ENCODE measurements at places on chromosomes 16 and 17.
A peak's percentile ranks its signal among the peaks of the same experiment; 100 is the strongest.

DNA sequence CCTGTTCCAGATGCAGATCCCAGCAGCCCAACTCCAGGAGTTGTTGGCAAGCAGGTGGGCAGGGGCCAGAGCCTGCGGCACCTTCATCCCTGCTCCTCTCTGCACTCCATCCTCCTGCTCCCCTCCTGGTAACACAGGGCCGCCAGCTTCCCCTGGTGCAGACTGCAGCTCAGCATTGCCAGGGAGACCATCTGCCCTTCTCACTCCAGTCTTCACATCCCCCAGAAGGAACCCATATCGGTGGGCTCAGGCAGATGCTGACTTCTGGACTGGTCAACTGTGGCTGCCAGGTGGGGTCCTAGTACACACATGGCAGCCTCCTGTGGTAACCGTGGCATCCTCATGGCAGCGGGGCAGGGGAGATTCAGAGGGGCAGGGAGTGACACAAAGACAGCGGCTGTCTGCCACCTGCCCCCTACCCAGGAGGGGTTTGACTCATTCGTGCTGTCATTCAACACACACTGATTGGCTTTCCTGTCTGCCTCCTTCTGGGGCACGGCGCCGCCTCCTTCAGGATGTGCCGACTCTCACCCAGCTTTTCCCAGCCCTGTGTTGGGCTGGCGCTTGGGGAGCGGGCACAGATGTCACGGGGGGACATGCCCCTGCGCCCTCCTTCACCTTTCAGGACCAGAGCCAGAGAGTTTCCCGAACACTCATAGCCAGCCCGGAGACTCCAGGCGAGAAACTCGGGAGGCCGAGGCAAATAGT lies 120.9 kb downstream of the CMIP start:
- DNase-seq = no peak

- no peak for DNase-seq
Observed at GRCh38 chr16:9061358-9061813, 30.1 kb upstream of the HAPSTR1 start.

DNA sequence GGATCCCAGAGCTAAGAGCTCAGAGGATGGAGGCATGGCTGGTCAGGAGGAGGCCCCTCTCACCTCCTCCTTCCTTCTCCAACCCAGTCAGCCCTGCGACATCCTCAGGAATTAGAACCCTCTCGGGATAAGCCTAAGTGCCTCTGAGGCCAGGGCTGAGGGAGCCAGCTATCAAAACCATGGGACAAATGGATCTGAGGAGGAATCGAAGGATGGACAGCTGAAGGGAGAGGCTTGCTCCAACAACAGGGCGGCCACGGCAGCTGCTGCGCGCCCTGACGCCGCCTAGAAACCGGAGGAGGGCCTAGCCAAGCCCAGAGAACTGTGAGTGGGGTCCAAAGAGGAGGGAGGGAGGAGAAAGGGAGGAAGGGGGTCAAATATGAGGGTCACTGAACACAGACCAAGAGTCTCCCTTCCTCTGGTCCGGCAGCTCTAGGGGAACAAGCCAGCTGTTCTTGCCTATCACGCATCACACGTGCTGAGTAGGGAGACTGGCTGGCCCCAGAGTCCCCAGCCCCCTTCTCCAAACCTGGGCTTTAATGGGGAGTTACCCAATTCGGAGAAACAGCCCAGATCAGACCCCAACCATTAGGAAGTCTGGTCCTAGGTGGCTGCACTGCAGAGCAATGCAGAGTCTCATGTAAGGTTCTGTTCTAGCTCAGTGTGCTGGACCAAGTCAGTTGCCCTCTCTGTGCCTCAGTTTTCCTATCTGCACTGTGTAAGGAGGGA lies 5.9 kb upstream of the HOXB13 start:
- DNase-seq = no peak

- DNase-seq = no peak
Observed at GRCh38 chr16:50781043-50781442, 39.2 kb downstream of the CYLD start.

DNA sequence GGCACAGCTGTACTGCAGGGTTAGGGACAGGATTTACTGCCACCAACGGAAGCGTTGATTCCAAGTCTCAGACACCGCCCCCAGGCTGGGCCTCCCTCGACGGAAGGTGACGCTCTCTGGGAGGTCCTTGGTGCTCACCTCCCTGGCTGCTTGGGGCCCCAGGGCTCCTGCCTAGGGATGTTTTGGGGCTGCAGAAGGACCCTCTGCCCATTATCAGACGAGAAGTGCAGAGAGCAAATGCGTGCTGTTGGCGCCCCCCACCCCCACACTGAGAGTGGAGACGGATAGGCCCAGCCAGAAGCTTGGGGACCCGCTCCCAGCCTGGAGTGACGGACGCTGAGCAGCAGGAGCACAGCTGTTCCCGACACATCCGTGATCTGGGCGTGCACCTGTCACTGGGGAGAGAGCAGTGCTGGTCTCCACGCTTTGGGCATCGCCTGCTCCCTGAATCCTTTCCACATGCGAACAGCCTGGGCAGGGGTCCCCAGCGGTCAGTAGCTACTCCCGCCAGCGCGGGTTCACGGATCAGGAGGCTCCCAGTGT lies 5.1 kb upstream of the SOX8 start:
- DNase-seq = no peak

DNA sequence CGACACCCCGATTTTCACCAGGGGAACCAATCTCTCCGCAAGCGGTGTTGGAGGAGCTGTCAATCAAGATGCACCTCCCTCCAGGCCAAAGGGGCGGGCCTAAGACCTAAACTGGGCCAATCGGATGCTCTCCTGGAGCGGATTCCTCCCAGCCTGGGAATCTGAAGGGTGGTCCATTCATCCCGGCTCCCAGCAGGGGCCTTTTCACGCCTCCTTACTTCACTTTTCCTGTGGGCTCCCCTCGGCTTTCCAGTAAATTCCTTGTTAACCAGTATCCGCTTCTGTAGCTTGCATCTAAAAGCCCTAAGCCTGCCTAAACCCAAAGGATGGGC lies 17.1 kb downstream of the C16orf74 start:
- no peak for DNase-seq

DNA sequence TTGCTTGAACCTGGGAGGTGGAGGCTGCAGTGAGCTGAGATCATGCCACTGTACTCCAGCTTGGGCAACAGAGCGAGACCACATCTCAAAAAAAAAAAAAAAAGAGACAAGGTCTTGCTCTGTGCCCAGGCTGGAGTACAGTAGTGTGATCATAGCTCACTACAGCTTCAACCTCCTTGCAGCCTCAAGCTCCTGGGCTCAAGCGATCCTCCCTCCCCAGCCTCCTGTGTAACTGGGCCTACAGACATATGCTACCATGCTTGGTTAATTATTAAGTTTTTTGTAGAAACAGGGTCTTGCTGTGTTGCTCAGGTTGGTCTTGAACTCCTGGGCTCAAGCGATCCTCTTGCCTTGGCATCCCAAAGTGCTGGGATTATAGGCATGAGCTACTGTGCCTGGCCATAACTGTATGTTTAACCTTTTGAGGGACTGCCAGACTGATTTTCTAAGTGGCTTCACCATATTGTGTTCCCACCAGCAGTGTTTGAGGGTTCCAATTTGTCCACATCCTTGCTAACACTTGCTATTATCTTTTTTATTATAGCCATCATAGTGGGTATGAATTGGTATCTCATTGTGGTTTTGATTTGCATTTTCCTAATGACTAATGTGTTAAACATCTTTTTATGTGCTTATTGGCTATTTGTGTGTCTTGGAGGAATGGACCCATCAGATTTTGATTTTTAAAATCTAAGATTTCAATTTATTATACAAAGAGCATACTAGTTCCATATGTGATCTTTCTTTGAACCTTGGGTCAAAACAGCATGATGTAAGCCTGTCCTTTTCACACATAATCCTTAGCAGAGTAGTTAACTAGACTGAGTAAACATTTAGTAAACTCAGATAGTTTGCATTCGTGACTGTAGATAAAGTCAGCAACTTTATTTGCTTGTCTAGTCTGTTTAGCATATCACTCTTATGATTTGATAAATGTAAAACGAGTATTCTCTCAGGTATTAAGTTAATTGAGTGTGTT lies 38.1 kb upstream of the KPNB1 start:
- DNase-seq = peak; percentile 15

Measured in HFFc6 (cell line).